ENCODE measurements at places on chromosomes 4 and X.
A peak's percentile ranks its signal among the peaks of the same experiment; 100 is the strongest.

DNA sequence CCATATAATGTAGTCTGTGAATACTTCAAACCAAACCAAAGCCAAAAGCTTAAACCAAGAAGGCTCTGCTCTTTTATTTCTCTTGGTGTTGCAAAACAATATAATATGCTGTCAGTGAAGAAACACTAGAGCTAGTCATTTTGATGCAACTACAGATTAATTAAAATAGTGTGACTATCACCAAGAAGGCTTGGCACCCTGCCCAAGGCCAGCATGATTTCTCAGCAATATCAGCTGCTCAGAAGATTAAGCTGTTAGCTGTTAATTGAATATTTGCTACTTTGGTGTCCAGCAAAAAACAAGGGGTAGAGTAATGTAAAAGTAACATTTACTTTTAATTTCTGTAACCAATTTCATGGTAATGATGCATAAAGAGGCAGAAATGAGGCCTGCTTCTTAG, 104.9 kb upstream of the PRPS2 start:
- no peak for DNase-seq

DNA sequence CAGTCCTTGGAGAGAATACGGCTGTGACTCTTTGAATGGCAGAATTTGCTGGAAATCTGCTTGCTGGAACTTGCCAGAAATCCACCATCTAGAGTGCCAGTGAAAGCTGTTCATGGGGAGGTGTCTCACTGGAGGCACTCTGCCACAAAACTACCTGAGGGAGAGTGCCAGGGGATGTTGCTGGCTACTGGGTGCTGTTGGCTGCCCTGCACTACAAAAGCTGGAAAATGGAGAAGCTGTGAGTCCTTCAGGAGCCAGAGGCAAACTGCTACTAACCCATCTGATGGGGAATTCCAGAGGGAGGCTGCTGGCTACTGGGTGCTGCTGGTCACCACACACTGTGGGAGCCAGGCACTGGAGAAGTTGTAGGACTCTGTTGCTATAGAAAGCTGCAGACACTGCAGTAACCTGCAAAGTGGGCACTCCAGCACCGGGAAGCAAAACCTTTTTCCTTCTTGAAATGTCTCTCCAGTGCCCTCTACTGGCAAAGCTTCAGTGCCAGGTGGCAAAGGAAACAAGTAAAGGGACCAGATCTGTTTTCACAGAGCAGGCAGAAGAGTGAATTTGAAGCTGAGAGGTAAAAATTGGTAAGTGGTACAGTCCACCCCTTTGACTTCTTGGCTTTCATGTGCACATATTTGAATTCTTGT, 47.8 kb upstream of the HSD17B10 start:
- peak; percentile 28 for DNase-seq

DNA sequence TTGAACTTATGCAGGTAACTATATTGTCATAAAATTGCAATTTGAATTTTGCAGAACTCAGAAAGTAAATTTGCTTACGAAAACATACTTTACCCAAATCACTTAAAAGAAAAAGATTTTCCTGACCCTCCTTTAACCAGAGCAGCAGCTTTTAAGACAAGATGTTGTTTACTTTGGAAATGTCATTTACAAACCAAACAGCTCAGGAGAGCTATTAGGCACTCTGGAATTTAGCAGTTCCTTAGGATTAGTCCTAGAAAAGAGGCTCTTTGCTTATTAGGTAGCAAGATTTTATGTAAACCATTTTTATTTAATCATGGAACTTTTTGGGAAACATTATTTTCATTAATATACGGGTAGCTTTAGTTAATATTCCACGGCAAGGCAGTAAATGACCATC, 765.7 kb upstream of the POU3F4 start:
- no peak for DNase-seq

GRCh38 chr4:21992330-21992729, 43.8 kb upstream of the KCNIP4 start:
- no peak for DNase-seq

DNA sequence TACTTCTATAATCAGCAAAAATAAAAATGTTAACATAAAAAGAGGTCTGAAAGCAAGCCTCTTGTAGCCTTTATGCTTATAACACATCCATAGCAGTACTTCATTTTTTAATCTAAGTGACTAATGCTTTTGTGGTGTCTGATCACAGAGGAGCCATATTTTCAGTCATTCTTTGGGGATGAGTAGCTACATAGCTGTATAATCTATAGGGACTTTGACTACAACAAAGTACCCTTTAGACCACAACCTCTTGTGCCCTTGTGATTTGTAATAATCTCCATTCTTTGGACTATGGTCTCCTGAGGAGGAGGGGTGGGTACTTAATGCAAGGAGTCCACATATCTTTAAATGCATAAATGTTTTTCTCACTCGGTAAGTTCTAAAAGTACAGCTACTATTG, 9.6 kb downstream of the DRP2 start:
- no peak for DNase-seq

GRCh38 chrX:135522132-135522530, 1.7 kb downstream of the INTS6L start:
- DNase-seq: no peak

DNA sequence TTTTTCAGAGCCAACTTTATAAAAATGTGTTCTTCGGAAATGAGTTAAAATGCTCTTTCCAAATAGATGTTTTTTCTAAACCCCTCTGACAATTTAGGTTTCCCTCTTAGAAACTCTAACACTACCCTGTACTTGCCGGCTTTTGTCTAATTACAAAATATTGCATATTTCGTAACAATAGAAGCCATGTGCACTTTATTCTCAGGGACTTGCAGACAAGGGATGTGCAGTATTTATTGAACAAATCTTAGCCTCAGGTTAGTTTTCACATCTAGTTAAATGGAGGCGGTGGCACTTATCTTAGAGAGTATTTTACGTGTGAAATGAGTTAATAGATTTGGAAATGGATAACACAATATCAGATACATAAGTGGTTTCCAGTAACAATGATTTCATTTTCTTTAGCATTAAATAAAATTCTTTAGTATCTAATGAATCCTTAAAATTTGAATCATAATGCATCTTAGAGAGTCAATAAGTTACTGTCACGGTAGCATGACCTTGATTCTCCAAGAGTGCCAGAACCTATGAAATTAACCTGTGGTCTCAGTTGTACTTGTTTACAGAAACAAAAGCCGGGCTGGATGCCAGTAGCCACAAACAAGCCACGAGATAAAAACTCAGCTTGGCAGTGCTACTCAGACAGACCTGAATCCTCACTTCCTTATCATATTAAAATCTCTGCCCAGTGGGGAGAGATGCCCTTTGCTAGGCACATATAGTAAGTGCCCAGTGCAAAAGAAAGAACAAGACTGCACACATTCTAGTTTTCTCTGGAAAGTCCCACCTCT, 772 bp upstream of the PABPC4L start:
- DNase-seq: no peak

GRCh38 chrX:123171781-123172180, 12.3 kb upstream of the GRIA3 start:
- DNase-seq: no peak

GRCh38 chr4:89535251-89535650, 227.7 kb upstream of the GPRIN3 start:
- no peak for DNase-seq

- DNase-seq: no peak
Measured at GRCh38 chrX:153871451-153871850, 14.5 kb downstream of the L1CAM start.

GRCh38 chrX:70826715-70827114, 81.8 kb downstream of the TEX11 start:
- no peak for DNase-seq

Measured in smooth muscle cell of the brain vasculature (primary cell).